Hepatocyte (in vitro differentiated cells): ENCODE measurements at places on chromosomes 1 and 21. TPM values are rescaled to one million over a fixed set of nuclear protein-coding genes. Genes with fewer than 3 reads are reported as not detected.
A peak's percentile ranks its signal among the peaks of the same experiment; 100 is the strongest.

GRCh38 chr1:28813931-28814465 lies 2.0 kb downstream of the OPRD1 start:
- peaks cover 43% of the 10 kb centered on the region for H3K27me3 ChIP-seq
- no peak for DNase-seq
- H3K4me3 ChIP-seq, result no peak overlapping the region

DNA sequence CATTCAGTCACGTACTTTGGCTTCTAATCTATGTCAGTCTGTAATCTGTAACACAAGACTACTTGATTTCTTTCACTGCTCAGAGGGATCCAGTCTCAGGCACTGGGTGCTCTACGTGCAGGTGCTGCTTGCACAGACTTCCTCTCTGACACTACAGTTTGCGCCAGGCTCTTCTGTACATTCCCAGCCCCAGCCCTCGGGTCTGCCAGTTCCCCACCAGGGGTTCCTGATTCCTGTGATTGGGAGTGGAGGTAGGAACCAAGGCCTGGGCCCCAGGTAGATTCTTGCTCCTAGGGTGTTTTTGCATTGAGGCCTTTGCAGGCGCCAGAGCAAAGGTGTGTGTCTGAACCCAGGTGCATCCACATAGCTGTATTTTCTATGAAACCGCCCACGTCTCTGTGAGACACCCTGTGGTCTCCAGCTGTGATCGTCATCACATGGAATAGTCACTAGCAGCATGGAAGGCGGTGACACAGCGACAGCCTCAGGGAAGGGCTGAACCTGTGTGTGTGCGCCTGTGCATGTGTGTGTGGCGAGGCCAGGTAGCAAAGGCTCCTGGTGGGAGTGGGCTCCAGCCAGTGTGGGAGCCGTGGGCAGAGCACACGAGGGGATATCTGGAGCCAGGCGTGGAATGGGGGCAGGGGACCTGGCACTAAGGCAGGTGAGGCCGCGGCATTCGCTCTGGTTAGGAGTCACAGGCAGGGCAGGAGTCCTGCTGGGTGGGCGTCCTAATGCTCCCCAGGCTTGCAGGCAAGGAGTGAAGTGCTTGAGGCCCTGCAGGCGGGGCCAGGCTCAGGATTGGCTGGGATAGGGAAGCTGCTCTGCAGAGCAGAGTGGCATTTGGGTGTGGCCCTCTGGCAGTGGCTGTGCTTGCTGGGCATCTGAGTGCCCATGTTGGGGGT lies 5.2 kb downstream of the GJC2 start:
- peaks cover 19% of the 10 kb centered on the region for H3K4me1 ChIP-seq
- DNase-seq, result no peak
- H3K27me3 ChIP-seq, result no peaks in the 10 kb centered on the region

DNA sequence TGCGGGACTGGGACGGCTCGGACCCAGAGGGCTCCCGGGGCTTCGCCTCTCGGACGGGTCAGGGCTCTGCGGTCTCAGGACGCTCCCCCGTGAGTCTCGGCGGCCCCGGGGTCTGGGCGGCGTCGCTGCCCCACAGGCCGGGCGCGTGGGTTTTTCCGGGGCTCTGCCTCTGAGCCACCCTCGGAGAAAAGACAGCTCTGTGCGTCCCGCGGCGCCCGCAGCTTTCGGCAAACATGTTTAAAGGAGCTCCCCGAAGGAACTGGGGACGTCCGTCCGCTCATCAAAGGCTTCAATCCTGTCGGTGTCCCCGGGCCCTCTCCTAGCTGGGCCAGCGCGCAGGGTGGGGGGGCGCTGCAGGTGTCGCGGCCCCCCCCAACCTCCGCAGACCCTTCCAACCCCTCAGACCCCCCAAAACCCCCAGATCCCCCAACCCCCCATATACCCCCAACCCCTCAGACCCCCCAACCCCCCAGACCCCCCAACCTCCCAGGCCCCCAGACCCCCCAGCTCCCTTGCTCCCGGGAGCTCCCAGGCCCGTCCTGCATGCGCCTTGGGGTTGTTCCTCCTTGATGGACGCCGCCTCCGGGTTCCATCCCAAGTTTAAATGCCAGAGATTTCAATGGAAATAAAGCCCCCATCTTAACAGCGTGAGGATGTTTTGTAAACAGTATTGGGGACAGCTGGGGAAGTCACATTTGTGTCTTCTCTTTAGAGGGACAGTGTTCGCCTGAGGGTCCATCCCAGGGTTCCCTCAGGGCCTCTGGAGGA lies 996 bp upstream of the C1orf159 start:
- no peak overlapping the region for H3K27ac ChIP-seq
- H3K36me3 ChIP-seq, result no peaks in the 10 kb centered on the region
- H3K4me3 ChIP-seq, result peak overlapping the region; percentile 34
- H3K27me3 ChIP-seq, result no peaks in the 10 kb centered on the region
- no peak for DNase-seq

DNA sequence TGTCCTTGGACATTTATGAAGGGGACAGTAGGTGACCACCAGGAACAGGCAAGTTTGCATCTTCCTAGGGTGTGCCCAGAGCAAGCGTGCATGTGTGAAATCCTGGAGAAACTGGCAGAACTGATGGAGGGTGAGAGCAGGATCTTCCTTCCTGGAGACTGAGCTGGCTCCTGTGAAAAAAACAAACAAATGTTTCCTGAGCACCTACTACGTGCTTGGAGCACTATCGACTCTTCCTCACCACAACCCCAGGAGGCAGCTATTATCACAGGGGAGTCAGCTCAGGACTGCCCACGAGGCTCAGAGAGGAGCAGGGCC lies 1.5 kb upstream of the EDN2 start:
- no peak for DNase-seq
- no peak overlapping the region for H3K4me3 ChIP-seq

DNA sequence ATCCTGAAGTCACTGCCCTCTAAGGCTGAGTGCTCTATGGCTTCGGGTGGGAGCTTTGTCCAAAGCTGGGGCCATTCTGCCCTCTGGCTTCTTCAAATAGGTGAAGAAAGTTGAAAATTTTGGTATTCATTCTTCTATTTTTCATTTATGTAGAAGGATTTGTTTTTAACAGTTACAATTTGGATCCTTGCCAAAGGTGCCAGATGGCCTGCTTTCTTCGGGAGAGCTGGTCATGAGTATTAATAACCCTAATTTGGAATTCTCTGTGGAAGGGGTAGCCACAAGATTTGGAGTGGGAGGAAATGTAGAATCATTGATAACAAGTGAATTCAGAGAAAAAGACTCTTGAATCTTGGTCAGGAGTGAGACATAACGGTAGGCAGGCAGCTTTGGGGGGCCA lies 370.4 kb upstream of the ST6GALNAC5 start:
- no peaks in the 10 kb centered on the region for H3K27me3 ChIP-seq
- H3K4me3 ChIP-seq, result no peak overlapping the region
- no peak for DNase-seq
- H3K4me1 ChIP-seq, result no peaks in the 10 kb centered on the region
- H3K36me3 ChIP-seq, result no peaks in the 10 kb centered on the region

- no peak for DNase-seq
- no peaks in the 10 kb centered on the region for H3K36me3 ChIP-seq
- no peak overlapping the region for H3K4me3 ChIP-seq
- no peaks in the 10 kb centered on the region for H3K4me1 ChIP-seq
These were observed 6.7 kb downstream of the TRIM45 start for GRCh38 chr1:117114877-117115276.

DNA sequence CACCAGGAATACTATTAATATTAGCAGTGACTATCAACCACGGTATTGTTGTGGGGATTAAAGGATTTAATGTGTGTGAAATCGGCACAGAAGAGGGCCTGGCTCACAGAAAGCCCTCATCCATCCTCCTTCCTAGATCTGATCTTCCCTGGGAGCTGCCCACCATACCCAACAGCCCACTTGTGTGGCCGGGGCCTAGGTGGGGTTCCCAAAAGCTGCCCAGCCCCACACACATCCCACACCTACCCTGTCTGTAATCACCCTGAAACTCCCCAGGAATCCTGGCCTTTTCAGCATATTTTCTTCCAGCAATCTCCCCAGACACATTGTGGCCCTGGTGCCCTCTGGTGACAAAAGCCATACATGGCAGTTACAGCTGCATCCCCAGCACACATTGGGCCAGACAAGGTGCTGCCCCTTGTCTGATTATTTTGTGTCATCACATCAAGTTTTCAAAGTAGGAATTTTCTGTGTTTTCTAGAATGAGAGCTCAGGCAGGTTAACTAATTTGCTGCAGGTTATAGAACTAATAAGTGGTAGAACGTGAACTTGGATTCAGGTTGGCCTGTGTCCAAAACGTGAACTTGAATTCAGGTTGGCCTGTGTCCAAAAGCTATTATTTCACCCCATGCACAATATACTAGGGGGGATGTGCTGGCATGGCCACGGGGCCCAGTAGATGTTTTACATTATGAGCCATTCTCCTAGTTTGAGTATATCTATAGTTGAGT lies 5.3 kb upstream of the SLC6A9 start:
- no peaks in the 10 kb centered on the region for H3K36me3 ChIP-seq
- H3K27ac ChIP-seq, result peak overlapping the region; percentile 7
- no peaks in the 10 kb centered on the region for H3K27me3 ChIP-seq
- peaks cover 28% of the 10 kb centered on the region for H3K4me1 ChIP-seq

- no peak overlapping the region for H3K4me3 ChIP-seq
- no peak overlapping the region for H3K27ac ChIP-seq
- H3K4me1 ChIP-seq, result no peaks in the 10 kb centered on the region
- peaks cover 6% of the 10 kb centered on the region for H3K36me3 ChIP-seq
These were observed 38.7 kb downstream of the MIA3 start for GRCh38 chr1:222656391-222657155.

DNA sequence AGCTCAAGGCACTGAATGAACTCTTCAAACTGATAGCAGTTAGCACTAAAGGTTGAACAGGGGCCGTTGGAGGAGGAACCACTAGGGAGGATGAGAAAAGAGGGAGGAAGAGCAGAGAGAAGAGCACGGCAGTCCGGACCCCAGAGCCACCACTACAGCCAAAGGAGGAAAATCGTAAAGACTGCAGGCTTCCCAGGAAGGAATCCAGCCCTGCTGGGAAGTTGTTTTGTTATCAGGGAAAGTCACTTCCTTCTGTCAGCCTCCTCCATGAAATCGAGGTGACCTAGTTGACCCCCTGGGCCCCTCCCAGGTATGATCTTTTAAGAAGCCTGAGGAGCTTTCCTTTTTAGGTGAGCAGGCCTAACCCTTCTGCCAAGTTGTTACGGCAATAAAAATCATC lies 88.2 kb downstream of the PBX1 start:
- no peak overlapping the region for H3K4me3 ChIP-seq
- no peaks in the 10 kb centered on the region for H3K27me3 ChIP-seq
- H3K36me3 ChIP-seq, result no peaks in the 10 kb centered on the region

DNA sequence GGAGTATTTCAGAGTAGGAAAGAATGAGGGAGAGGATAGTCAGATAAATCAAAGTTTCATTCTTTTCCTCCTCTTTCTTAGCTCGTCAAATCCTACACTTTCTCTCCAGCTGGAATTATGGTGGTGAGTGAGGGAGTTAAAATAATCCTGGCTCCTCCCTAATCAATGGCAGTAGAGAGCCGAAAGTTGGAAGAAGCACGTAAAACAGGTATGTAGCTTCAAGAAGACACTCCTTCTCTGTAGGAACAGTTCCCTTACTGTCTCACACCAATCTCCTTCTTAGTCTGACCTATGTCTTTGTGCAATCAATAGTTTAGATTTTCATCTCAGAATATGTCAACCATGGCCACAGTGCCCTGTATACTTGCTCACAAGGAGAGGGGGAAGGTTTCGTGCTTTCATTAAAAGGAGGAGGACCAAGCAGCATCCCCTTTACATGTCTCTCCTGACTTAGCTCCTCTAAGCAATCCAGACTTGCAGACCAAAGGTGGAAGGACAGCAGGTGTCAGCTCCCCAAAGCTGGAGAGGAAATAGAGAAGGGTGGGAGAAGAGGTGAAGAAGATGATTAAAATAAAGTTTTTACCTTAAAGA lies 878 bp downstream of the MINDY1 start:
- peak overlapping the region; percentile 18 for H3K4me3 ChIP-seq
- peaks cover 52% of the 10 kb centered on the region for H3K4me1 ChIP-seq
- H3K36me3 ChIP-seq, result no peaks in the 10 kb centered on the region
- H3K27ac ChIP-seq, result peak overlapping the region; percentile 80
- no peaks in the 10 kb centered on the region for H3K27me3 ChIP-seq
- no peak for DNase-seq

DNA sequence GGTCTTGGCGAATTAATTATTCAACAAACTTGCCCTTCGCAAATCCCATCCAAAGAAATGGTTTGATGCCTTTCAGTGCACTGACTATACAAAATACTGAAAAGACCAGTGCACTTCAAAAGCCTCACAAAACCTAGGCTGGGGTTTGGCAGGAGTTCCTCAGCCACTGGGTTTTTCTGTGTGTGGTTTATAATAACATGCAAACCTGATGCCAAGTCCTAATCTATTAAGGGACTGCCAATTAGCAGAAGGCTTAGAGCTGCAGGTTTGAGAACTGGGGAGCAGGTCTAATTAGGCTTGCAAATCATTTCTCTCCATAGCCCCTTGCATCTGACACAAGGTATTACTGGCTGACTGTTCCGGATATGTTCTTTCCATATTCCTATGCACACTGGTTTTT lies 27.7 kb downstream of the PLPP3 start:
- H3K27ac ChIP-seq, result no peak overlapping the region
- no peak overlapping the region for H3K4me3 ChIP-seq
- DNase-seq, result no peak
- H3K36me3 ChIP-seq, result no peaks in the 10 kb centered on the region
- no peaks in the 10 kb centered on the region for H3K27me3 ChIP-seq
- H3K4me1 ChIP-seq, result peaks cover 15% of the 10 kb centered on the region

GRCh38 chr1:53583021-53583867 lies 124.0 kb downstream of the DMRTB1 start:
- no peaks in the 10 kb centered on the region for H3K36me3 ChIP-seq
- H3K4me3 ChIP-seq, result no peak overlapping the region
- peak overlapping the region; percentile 64 for H3K27ac ChIP-seq
- H3K4me1 ChIP-seq, result peaks cover 17% of the 10 kb centered on the region

GRCh38 chr1:232932486-232933425 lies 17.7 kb upstream of the NTPCR start:
- no peaks in the 10 kb centered on the region for H3K27me3 ChIP-seq
- no peak overlapping the region for H3K27ac ChIP-seq
- H3K4me1 ChIP-seq, result no peaks in the 10 kb centered on the region
- H3K36me3 ChIP-seq, result no peaks in the 10 kb centered on the region

GRCh38 chr1:33420870-33421775 lies 9.8 kb downstream of the PHC2 start:
- H3K27ac ChIP-seq, result peak overlapping the region; percentile 11
- no peaks in the 10 kb centered on the region for H3K4me1 ChIP-seq
- H3K4me3 ChIP-seq, result no peak overlapping the region
- H3K36me3 ChIP-seq, result no peaks in the 10 kb centered on the region
- no peak for DNase-seq

GPR161 gene
- polyA plus RNA-seq, result 19.3 and 22.4 TPM in 2 replicates

AXDND1 gene
- polyA plus RNA-seq, result 0.27 and 0.90 TPM in 2 replicates

ATP1B1 gene
- polyA plus RNA-seq, result 123 and 128 TPM in 2 replicates

CCDC190 gene
- not detected in 2 replicates for polyA plus RNA-seq

EVI5 gene
- polyA plus RNA-seq, result 24.9 and 28.9 TPM in 2 replicates

HHIPL2 gene
- 0.37 and 0.99 TPM in 2 replicates for polyA plus RNA-seq

NBL1 gene
- 41.3 and 46.9 TPM in 2 replicates for polyA plus RNA-seq

HSPA6 gene
- 0.41 and 13.2 TPM in 2 replicates for polyA plus RNA-seq

LCE1A gene
- polyA plus RNA-seq, result not detected in 2 replicates

CNR2 gene
- not detected in 2 replicates for polyA plus RNA-seq
